ENCODE measurements at places on chromosomes 5 and 9.
A peak's percentile ranks its signal among the peaks of the same experiment; 100 is the strongest.

GRCh38 chr5:68374796-68375518 lies 159.4 kb downstream of the PIK3R1 start:
- DNase-seq = no peak

DNA sequence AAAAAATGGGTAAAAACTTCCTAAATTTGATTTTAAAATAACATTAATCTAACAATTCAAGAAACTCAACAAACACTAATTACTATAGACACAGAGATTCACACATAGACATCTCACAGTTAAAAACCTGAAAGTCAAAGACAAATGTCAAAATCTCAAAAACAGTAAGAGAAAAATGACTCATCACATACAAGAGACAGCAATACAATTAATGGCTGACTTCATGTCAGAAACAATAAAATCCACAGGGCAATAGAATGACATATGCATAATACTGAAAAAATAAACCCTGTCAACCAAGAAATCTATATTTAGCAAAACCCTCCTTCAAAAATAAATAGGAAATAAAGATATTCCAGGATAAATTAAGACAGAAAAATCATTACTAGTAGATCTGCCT lies 200.4 kb downstream of the CEMIP2 start:
- DNase-seq = no peak

- no peak for DNase-seq
Measured at GRCh38 chr5:141864371-141865370, 13.5 kb downstream of the PCDH1 start.

DNA sequence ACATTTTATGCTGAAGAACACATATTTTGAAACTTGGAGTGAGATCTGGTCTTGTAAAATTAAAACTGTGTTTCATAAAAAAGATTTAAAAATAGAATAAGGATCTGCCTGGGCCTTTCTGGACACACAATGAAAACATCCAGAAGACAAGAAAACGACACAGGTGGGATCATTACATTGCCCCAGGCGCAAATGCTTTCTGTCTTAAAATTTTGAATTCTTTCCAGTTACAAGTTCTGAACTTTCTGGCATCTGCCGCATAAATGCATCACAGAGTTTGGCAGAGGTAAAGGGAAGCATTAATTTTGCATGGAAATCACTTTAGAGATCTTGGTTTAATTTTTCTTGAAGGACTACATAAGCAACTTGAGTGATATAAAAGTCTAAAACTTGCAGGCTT lies 219.6 kb downstream of the WDR70 start:
- no peak for DNase-seq

GRCh38 chr9:109101810-109102209 lies 17.9 kb downstream of the TMEM245 start:
- DNase-seq = no peak

DNA sequence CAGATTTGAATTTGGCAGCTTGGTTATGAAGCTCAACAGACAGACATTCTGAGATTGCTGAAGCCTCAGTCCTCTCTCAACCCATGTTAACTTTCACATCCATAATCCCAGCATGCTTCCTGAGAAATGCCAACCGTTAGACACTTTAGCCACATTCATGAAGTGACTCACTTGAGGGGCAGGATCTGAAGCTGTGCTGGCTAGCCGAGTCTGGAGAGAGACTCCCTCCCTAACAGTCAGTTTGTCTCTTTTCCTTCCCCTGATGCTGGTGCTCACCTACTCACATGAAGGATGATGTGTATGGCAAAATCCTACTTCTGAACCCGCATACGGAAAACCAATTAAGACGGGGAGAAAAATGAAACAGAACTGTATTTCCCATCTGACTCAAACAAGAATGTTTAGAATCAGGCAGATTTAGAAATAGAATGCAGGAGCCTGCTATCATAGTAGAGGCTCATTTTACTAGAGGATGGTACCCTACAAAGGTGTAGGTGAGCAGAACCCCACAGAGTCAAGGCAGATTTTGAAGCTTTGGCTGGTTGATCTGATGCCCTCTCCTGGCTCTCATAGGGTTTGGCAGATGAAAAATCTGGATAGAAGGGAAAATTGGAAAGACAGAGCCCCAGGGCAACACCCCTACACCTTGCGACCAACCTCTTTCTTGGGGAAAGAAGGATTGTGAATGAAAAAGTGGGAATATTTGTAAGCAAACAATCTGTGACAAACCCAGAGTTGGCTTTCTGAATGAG lies 150.9 kb upstream of the LHFPL2 start:
- no peak for DNase-seq

DNA sequence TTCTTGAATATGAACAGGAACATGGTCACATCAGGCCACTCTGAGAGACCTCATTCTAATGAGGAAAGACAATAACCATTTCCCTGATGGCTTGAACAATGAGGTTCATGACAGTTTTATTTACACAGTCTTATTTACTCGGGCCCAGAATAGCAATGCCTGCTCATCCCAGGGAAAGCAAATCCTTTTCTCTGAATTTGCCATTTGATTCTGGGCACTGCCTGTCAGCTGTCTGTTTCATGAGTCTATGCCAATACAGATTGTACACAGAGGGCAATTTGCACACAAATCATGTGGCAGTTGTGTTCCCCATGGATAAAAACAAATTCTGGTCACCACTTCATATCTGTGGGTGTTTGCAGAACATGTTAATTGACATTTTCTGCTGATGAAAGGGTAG lies 492.5 kb downstream of the ACTL7B start:
- DNase-seq = no peak

DNA sequence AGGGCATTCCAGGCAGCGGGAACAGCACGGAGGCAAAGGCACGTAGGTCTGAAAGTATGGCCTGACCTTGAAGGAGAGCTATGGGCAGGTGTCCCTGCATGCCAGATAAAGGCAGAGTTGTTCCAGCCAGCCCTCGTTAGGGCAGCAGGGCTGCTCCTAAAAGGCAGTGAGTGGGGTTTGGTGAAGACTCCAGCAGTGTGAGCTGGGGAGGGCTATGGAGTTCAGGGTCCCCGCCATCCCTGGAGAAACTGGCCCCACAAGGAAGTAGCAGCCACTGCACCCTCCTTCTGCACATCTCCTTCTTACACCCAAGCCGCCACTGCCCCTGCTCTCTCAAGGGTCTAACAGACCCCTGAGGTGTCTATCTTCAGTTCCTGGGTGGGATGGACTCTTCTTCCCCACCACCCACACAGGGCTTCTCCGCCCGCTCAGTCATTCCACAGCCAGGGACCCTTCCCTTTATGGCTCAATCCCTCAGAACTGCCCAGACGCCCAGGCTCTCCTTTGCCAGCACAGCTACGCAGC lies 1.4 kb downstream of the AKNA start:
- DNase-seq = no peak

DNA sequence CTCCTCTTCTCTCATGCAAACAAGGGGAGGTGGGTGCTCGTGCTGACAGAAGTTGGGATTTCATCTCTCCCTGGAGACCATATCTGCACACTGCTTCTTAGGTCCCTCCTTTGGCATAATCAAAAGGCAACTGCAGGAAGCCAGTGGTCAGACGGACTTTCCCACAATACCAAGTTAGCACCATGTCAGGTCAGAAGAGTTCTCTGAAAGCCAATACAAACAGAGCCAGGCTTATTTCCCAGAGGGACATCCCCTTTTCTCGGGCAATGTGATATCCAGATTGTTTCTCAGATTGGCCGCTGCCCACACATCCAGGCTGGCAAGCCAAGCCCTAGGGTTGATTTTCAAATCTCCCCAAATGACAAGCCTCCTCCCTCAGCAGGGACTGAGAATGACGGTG lies 241.1 kb downstream of the NFIB start:
- no peak for DNase-seq

DNA sequence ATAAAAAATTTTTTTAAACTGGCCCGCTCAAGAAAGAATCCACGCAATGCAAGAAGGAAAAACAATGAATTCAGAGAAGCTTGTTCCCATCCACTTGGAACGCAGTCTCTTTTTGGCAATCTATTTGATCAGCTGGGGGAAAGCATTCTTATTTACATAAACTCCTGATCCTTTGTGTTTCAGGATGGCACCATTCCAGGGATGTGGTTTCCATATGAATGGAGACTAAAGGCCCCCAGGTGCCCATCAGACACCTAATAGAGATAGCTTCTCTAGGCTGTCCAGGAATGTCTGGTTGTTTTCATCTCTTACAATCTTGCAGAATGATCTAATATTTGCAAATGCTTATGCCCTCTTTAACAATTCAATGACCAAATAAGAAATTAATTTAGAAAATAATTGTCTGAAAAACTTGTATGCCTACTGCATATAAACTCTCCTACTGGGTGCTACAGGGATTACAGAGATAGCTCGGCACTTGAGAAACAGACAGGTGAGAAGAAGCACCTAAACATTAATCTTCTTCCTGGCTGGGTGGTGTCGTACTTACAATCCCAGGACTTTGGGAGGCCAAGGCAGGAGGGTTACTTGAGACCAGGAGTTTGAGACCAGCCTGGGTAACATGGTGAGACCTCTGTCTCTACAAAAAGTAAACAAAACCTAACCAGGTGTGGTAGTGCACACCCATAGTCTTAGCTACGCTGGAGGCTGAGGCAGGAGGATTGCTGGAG lies 3.0 kb upstream of the RASGRF2 start:
- no peak for DNase-seq

GRCh38 chr9:77848897-77849296 lies 182.7 kb downstream of the GNAQ start:
- peak; percentile 65 for DNase-seq

- no peak for DNase-seq
Measured at GRCh38 chr5:178242416-178242815, 9.8 kb upstream of the PHYKPL start.

DNA sequence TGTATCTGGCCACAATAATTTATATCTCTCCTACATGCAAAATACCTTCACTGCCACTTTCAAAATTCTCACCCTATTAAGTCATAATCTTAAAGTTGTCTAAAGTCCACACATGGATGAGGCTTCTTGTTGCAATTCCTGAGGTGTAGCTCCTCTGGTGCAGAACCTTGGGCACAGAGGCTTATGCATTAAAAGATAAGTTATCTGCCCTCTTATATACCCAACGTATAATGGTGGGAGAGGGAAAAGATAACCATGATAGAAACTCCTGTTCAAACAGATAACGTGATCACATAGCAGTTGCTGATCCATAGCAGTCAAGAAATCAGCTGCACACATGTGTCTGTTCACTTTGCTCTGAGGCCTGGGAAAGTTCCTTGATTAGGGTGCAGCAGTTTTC lies 1767.0 kb downstream of the MAT2B start:
- DNase-seq = no peak

DNA sequence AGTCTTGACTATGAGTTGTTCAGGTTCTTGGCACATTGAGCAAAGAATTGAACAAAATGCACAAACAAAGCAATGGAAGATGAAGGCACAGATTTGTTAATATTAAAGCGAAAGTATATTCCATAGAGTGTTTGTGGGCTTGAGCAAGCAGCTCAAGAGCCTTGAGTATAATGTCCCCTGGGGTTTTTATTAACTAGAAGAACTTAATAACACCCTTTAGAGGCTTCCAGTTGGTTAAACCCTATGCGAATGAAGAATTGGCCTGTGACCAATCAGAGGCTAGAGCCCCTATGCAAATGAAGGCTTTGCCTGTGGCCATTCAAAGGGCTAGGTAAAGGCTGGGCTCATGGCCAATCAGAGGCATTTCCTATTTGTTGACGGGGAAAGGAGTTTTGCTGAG lies 135.3 kb upstream of the IL12B start:
- DNase-seq = no peak

- peak; percentile 52 for DNase-seq
Measured at GRCh38 chr9:133184971-133185370, 21.3 kb upstream of the GBGT1 start.

- no peak for DNase-seq
Measured at GRCh38 chr9:68827837-68828744, 123.1 kb downstream of the PIP5K1B start.

DNA sequence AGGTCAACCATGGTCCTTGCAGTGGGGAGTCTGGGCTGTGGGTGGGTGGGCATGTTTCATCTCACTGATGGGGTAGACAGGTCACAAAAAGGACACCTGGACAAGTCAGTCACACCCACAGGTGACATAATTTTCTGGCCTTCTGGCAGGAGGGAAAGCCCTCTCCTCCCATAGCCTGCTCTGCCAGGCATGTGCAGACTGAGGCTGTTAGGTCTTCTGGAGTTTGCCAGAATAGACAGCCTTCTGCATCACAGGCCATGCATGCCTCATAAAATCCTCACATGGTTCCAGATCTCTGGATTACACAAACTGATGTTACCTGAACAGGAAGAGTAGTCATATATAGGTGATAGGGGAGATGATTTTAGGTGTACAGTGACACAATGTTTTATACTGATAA lies 49.1 kb downstream of the ARHGAP26 start:
- DNase-seq = no peak

DNA sequence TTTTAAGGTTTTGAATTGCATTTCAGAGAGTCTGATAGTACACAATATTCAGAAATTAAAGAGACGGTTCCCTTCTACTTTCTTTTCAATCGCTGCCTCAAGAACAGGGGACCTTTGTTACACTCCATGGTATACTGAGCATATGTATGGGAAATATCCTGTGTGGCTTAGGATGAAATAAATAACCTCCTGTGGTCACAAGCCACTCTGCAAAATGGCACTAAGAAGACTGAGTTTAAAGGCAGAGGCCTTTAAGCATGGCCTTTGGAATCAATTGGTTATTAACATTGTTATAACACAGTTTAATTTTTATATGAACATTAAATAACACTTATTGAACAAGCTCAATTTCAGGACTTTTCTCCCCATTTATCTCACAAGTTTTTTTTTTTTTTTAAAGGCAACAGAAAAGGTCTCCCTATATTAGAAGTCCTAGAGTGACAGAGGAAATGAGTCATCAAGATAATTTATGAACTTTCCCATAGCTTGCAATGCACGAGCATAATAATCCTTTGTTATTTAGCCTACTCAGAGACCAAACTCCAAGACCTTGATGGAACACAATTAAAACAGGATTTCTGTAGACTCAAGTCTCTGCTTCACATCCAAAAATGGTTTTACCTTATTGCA lies 341.9 kb downstream of the TMEM167A start:
- DNase-seq = no peak

GRCh38 chr5:34656700-34657273 lies 659 bp downstream of the RAI14 start:
- DNase-seq = no peak

DNA sequence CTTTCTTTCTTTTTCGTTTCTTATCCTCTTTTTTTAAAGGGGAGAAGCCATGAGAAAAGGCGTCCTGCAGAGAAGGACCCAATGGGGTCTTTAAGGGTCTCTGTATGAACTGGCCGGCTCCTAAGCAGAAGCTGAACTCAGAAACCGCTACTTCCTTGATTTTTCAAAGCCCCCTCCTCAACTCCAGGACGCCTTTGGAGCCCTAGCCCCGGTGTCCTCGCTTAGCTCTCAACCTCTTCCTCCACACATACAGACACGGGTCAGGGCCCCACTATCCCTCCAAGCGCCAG lies 8.3 kb downstream of the PAX5 start:
- no peak for DNase-seq

DNA sequence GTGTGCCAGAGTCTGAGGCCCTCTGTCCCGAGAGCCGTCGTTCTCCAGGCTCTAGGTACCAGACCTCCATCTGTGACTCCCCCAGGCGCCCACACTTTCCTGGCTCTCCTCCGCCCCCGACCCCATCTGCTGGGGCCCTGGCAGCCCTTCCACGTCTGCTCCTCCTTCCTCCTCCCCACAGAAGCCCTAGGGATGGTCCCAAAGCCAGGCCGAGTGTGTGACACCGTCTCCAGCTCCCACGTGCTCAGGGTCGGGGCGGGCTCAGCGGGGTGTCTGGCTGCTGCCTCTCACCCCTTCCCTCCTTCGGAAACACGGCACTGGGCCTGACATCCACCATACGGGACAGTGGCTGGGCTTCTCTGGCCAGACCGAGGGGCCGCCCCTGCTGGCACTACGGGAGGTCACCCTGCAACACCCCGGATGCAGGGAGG lies 20.5 kb upstream of the SLC6A19 start:
- DNase-seq = no peak
